ENCODE measurements at places on chromosomes 4 and X.

DNA sequence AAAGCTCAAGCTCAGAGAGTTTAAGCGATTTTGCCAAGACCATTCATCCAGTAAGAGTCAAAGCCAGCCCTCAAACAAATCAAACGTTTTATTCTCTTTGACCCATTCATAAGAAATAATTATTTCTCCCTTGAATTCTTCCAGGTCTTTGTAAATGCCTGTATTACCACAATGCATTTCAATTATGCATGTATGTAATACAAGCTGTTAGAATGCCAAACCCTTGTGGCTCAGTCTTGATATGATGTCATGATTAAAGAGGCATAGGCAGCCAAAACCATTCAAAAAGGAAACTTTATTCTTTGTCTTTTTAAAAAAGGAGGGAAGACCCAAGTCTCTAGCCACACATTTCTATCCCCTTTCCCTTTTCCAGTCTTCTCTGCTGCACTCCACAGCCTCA is 56.5 kb upstream of the PGM2 start:
- no peak for DNase-seq

DNA sequence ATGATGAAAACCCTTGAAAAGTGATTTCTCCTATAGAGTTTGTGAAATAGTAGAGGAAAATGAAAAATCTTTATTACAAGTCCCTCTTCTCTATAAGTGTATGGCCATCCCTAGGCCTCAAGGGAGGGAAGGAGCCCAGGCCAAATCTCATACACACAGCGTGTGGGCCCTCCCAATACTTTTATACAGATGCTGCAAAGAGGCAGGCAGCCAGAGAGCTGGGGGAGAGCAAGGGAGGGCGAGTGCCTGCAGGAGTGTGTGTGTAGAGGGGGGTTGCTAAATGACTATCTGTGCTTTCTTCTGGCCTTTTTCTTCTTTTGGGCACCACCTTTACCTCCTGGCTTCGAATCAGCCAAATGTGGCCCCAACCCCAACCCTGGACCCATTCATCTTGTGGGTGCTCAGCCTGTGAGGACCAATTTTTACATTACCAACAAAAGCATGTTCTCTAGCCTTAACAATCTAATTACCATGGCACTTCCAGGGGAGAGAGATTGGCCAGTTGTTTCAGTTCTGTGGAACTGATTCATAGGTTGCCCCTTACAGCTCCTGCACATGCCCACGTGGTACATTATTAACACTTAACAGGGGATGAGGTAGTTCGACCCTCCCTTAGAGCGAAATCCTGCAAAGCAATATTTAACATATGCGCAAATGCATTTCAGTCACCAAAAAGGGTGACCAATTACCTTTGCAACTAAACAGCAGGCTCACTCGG is 2.0 kb downstream of the GPC3 start:
- no peak for DNase-seq

- no peak for DNase-seq
These were observed 180.7 kb upstream of the GK2 start for GRCh38 chr4:79588679-79589078.

GRCh38 chrX:21056622-21057021 is 317.6 kb upstream of the CNKSR2 start:
- DNase-seq: no peak

- no peak for DNase-seq
These were observed 60.8 kb downstream of the MTMR1 start for GRCh38 chrX:150753968-150754367.

DNA sequence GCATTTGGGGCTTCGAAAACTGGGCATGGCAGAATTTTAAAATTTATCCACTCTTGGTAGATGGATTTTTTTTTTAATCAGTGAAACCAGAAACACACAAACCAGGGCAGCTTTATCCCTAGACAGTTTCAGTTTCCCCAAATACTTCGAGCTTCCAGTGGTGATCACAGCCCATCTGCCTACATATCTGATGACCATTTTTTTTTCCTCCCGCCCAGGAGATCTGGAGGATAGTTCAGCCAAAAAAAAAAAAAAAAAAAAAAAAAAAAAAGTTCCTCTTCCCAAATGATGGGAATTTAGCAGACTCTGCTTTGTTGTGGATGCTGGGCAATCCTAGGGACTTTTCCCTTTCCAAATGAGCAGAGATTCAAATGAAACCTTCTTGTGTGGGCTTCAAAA is 1.0 kb upstream of the TBC1D9 start:
- DNase-seq: no peak

DNA sequence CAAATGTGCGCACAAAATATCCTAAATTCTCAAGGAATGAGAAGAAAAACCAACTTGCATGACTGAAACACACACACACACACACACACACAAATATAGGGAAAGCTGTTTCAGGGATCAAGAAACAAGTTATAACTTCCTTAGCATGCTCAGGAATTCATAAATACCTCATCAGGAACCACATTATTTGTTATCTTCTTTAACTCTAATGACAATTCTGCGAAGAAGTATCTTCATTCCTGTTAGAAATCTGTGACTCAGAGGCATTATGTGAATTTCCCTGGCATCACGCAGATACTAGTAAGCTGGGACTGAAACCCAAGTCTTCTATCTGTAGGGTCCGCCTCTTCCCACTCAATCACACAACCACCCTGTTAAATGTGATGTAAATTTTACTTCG is 30.3 kb downstream of the TMPRSS11A start:
- DNase-seq: no peak

DNA sequence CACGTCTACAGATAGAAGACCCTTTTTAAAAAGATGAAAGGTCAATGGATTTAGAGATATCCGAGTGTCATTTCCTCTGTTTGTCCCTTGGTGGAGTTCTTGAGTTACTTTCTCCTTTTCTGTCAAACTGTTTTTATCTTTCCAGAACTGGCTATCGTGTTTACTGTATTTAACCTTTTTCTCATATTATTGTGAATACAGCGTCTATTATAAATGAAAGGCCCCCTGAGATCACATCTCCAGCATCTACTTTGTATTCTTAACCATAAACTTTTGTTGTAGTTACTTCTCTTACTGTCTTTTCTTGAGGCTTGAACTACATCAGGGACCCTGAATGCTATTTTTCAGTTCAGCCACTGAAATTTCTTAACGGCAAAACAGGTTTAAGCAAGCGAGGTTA is 4.0 kb upstream of the PCDH7 start:
- DNase-seq: no peak

DNA sequence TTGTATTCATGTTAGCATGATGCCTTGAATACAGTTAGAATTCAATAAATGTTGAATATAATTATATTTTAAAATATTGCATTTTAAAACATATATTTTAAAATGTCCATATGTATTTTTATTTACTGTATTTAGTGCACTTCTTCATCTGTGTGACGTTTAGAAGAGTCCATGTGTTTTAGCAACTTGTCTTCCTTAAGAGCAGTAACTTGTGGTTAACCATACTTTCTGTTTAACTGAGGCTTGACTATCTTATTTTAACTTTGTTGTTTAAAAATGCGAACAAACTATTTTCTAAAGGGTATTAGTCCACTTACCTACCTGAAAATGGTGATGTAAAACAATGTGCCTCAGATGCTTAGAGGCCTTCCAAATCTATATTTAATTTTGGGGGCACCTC is 858 bp downstream of the DMP1 start:
- DNase-seq: no peak

GRCh38 chr4:26197018-26197779 is 123.6 kb upstream of the RBPJ start:
- peak; percentile 13 for DNase-seq

- no peak for DNase-seq
These were observed 7.8 kb upstream of the XK start for GRCh38 chrX:37677765-37678164.

GRCh38 chr4:148255344-148255720 is 186.9 kb downstream of the NR3C2 start:
- no peak for DNase-seq

DNA sequence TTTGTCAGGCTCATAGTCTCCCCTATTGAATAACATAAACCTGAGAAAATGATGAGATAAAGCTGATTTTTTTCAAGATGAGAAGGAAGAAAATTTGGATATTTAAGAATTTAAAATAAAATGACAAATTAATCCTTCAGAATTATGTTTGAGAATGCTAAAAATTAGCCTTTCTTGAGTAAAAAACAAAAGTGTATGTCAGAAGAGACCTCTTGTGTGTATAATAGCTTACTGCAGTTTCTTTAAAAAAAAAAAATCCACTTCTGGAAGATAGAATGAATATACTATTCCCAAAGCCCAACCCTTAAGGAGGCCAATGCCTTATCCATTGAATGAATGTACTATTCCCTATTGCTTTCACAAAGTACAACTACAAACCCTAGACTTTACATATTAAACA is 281.8 kb downstream of the RAPGEF2 start:
- DNase-seq: no peak

DNA sequence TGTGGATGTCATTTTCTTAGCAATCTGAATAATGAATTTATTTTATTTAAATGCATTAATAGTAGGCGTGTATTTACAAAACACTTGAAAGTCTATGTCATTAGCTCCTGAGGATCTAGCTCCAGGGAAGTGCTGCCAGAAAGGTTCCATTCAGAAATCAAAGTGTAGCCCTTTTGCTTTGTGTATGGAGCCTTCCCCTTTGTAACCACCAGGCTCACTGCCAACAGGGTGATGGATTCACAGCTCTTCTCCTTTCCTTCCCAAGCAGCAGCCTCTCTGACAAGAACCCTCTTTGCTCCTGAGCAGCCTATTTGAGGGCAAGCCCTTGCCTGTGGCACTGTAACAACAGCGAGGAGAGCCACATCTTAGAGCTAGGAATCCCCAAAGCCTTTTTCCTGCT is 286.0 kb upstream of the RASGEF1B start:
- DNase-seq: no peak

GRCh38 chr4:121094297-121094966 is 22.1 kb upstream of the NDNF start:
- DNase-seq: no peak

DNA sequence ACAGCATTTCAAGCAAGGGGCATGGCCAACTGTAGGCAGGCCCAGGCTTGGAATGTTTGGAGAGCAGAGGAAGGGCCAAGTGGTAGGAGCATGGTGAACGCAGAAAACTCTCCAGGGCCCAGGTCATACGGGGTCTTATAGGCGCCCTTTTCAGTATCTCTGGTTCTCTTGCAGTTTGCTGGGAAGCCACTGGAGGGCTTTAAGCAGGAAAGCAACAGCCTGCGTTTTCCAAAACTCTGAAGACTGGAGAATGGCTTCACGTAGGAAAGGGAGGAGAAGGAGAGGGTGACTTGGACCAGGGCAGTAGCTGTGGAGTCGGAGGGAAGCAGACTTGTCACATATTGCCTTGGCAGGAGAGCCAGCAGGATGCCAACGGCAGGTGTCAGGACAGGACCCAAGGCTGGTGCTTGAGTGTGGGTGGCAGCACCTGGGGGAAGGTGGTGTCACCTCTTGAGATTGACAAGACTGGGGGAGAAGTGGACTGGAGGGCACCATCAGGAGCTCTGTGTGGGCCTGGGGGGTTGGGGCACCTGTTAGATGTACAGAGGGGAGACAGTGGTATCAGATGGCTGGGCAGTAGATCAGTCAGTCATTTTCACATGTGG is 21.9 kb downstream of the TKTL1 start:
- no peak for DNase-seq

DNA sequence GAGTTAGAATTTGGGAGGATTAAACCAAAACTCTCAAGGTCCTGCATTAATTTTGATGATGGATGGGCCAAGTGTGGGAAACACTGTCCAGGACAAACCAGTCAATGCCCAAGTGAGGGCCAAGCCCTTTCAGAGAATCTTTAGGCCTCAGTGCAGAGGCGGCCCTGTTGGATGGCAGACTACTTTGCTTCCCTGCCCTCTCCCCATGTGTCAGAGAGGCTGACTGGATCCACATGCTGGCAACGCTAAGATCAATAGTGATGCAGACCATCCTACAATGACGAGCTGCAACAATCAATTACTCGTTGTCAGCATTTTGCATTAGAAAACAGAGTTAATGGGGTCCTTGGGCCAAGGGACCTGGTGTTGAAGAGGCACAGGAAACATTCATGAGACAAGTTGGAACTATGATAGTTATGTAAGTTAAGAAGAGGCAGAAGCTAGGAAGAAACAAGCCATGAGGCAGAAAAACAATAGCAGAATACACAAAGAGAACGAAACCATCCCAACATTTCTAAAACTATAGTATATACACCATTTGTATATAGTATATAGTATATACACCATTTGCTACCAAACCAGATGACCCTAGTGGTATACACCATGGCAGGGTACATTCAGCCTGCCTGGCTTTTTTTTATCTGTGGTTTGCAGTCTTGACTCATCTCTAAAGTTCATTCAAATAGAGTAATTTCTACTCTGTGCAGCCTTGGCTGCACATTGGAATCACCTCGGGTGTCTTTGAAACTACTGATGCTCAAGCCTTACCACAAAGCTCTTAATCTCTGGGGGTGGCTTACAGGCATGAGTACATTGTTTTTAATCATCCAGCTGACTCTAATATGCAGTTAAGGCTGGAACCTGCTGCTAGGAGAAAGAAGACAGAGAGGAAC is 147.7 kb upstream of the GYPA start:
- no peak for DNase-seq

DNA sequence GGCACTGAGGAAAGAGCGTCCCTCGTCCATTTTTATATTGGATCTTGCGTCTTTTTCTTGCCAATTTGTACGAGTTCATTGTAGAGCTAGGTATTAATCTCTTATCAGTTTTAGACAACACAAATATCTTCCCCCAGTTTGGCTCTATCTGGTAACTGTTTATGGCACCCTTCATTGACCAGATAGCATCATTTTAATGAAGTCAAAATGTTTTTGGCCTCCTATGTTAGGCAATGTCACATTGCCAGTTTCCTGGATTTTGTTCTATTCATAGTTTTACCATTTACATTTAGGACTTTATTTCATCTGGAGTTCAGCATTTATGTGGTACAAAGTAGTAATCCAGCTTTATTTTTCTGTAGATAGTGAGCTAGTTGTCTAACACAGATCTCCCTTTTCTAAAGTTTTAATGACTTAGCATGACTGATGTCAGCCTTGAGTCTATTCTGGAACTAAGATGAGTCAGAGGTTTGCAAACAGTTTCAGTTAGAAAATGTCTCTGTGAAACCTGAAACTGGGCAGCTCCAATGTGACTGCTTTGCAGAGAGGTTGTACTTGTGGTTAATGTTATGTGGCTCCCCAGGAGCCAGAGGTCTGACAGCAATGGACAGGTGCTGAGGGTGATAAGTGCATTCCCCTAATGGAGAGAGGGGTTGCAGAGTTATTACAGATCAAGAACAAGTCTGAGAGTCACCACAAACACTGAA is 5.3 kb upstream of the STBD1 start:
- DNase-seq: no peak

DNA sequence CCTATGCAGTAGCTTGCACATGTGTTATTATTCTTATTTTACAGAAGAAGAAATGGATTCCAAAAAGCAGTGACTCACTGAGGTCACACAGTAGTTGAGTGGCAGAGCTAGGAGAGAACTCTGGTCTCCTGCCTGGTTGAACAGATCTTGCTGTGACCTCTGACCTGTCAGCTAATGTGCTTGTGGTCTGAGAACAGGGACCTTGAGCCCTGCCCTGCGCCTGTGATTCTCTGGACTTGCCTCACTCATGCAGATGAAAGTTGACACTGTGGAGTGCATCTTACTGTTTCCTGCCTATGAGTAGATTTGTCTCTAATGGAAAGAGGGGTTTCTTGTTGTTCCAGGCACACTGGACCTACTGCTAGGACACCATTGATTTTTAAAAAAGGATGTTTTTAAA is 32.3 kb downstream of the ETNPPL start:
- no peak for DNase-seq
